ENCODE measurements at places on chromosomes 1 and 21.
A peak's percentile ranks its signal among the peaks of the same experiment; 100 is the strongest.

- no peak for DNase-seq
Observed at GRCh38 chr1:91851130-91852010, 34.6 kb downstream of the TGFBR3 start.

DNA sequence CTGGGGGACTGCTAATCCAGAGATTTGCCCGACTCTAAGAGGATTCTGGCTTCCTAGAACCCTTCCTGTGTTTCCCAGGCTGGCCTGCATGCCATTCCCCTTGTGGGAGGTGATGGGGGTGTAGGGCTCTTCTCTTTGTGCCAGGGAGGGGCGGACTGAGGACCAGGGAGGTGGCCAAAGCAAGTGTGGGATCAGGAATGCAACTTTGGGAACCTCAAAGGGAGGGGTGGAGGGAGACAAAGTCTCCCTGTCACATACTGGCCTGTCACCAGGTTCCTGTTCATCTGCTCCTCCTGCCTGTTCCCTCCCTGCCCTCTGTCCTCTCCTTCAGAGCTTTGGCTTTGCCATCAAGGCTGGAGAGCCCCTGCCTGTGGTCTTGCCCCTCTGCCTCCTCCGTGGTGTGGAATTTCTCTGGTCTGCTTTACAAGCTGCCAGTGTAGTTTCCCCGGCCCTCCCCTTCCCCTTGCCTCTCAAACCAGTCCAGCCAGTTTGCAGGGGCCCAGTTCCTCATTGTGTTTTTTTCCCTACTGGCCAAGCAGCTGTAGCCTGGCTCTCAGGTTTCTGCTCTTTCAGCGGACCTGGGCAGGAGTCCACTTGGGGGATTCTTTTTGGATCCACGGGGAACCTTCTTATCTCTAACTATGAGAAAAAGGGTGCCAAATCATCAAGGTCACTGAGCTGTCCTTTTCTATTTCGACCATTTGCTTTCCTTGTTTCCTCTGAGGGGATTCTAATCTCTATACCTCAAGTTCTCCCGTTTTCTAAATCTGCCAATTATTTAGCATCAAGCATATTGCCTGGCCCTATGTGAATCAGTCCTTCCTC, 1.8 kb downstream of the CGN start:
- no peak for DNase-seq

- DNase-seq = peak; percentile 42
Observed at GRCh38 chr1:23452011-23452411, 27.5 kb upstream of the TCEA3 start.

DNA sequence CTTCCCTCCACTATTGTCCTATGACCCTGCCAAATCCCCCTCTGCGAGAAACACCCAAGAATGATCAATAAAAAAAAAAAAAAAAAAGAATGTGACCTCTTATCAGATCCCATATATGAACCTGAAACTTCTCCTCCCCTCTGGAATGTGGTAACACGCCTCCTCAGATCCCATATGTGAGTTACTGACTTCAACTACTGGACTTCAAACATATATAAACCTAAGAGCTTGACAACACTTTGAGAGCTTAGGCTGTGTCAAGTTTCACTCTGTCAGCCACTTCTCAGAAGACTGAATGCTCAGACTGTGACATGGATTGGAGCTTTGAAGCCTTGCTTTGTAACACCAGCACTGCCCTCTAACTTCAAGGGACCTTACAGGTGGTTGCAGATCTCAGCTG, 148.4 kb downstream of the COP1 start:
- no peak for DNase-seq

GRCh38 chr21:14215971-14216641, at the start of gene RBM11:
TSS of gene RBM11 (plus strand) at chr21:14216157. CDS start at chr21:14216187, 30 bp downstream.
- DNase-seq = no peak
